ENCODE measurements at places on chromosomes 6 and 20. TPM values are rescaled to one million over a fixed set of nuclear protein-coding genes. Genes with fewer than 3 reads are reported as not detected.
A peak's percentile ranks its signal among the peaks of the same experiment; 100 is the strongest.

- DNase-seq = peak; percentile 65
These were observed 5.3 kb upstream of the MOG start for GRCh38 chr6:29651413-29652197.

- no peak for DNase-seq
These were observed 12.9 kb downstream of the DSN1 start for GRCh38 chr20:36760647-36761046.

BPIFB1 gene
- not detected for total RNA-seq

DNA sequence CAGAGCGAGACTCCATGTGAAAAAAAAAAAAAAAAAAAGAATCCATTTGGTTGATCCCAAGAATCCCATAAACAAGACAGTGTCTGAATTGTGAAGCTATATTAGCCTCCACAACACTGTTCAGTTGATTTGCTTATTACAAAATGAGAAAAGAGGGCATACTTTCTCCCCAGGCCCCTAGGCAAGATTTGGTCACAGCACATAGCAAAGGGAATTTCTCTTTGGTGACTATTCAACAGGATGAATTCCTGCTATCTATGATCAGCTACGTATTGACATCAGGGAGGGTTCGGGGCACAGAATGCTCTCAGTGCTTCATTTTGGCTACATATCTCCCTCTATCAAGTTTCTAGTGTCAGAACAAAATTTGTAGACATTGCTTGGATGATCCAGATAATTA is 20.2 kb upstream of the SLC22A3 start:
- DNase-seq = no peak

DNA sequence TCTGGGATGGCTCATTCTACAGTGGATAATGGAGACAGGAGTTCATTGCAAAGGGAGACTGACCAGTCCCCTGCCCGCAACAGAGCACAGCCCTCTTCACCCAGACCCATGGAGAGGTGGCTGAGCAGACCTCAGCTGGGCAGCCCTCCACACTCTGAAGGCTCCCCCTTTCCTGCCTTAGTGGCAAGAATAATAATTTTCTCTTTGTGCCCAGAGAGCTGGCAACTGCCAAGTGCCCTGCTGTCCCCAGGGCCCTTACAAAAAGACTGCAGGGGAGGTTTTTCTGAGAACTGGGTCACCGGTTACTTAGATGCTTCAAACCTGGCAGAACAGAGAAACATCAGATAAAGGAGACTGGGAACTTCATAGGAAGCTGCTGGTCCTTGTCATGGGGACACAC is 35.4 kb upstream of the ZNFX1 start:
- DNase-seq = no peak

HLA-DOB gene
- total RNA-seq = 4.2 TPM

DNA sequence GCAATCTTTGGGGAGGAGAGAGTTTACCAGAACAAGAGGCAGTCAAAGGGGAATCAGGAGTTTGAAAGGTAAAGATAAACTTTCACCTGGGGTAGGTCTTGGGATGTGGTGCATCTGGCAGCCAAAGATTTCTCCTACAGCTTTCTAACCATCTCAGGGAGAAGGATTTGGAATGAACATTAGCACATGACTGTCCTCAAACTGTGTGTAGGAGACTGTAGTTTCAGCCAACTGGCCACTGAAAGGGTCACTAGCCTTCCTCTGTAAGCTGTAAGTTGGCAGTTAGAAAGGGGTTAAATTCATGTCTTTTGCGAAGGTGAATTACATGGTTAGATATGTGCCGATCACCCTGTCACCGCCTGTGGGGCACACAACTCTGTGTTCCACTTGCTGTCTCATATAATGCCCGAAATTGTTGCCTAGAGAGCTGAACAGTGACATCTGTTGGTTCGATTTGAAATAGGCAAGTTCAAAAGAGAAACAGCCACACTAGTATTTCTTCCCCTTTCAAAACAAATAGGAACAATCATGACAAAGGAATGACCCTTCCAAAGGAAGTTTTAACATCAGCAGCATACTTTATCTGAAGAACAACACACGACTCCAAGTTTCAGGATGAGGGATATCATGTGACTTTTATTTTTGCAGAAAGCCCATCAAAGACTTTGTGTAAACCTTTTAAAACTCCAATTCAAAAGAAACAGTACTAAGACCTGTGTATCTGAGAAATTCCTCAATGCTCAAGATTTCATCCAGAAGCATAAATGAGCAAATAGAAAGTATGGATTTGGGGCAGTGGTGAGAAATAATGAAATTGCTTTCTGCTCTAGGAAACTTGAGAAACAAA is 1.1 kb upstream of the OPN5 start:
- peak; percentile 79 for DNase-seq

DNA sequence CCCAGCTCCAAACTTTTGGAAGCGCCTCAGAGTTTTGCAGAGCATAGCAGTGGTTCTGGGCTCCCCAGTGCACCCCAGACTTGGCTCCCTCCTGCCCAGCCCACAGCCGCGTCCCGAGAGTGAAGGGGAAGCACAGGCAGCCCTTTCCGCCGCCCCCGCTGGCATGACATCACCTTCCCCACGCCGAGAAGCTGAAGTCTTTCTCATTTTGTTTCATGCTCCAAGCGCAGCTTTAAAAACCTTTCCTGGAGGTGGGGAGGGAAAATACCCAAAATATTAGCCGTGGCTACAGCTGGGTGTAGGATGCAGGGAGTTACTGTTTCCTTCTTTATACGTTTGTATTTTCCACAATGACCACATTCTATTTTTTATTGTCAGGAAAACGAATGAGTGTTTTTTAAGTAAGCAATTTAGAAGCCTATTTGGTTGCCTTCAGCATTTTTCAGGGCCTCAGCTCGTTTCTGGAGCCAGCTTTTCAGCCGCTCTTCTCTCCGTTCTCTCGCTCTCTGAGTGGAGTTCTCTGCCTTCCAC is 72.9 kb downstream of the SNX5 start:
- peak; percentile 84 for DNase-seq

DNA sequence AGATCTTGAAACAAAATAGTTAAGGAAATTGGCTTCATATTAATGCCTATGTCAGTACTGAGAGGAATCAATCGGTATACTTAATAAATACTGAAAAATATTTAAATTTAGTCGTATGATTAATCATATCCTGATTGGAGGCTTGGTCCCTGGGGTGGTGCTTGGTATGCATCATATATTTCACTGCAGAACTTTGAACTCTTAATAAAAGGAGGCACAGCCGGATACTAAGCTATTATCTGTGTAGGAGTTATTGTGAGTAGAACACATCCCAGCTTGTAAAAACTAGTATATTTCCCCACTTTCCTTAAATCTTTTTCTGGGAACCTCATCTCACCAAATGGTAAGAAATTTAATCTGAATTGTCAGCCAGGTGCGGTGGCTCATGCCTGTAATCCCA is 42.4 kb upstream of the SCAF8 start:
- no peak for DNase-seq

TMEM217 gene
- total RNA-seq = 6.1 TPM

OPN5 gene
- total RNA-seq = not detected

DNA sequence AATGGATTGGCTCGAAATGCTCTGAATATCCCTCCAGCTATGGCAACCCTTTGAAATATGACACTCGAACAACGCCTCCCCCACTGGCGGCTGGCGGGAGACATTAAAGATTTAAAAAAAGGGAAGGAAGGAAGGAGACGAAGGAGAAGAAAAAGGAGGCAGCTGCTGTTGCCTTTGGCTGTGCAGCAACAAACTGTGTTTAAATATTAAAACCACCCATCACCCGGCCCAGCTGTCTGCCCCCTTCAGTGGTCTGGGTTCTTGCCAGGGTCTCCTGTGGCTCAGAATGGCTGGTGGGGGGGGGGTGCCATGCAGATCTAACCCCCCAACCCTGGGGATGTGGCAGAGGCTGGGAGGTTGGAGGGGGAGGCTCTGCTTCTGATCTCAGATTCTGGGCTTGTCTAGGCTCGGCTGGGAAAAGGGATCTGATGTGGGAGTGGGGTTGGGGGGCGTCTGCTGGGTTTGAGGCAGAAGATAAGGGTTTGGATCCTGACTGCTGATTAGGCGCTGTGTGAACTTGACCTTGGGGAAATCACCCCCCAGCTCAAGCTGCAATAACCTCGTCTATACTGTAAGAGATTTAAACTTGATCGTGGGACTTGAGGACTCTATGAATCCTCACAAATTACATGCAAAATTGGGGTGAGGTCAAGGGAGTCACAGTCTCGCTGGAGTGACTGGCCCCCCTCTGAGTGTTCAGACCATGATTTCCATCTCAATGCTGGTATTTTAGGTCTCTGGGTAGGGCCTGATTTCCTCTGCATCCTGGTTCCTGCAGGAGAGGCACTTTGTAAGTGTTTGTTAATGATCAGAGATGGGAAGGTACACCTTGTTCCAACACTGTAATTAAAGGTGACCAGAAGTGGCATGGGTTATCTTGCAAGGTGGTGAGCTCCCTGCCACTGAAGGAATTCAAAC is 40.3 kb upstream of the BLCAP start:
- DNase-seq = no peak

- no peak for DNase-seq
These were observed 248.5 kb downstream of the BTBD3 start for GRCh38 chr20:12166053-12166717.

GRCh38 chr6:168347615-168348014 is 28.0 kb upstream of the DACT2 start:
- DNase-seq = no peak

C4B gene
- total RNA-seq = 2.9 TPM

DNA sequence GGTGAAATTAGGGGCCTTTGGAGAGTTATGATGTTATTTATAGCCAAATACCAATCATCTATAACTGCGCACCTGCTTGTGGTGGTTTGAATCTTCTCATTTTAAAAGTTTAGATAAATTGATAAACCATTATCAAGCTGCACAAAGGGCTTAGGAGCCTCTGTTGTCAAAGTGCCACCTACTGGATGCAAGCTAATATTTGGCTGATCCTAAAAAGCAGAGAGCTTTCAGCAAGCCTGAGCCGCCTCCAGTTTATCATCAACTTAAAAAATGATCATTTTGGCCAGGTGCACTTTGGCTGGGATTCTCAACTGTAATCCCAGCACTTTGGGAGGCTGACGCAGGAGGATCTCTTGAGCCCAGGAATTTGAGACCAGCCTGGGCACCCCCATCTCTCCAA is 58.5 kb upstream of the ATXN1 start:
- DNase-seq = no peak
